ENCODE measurements at places on chromosomes 6 and 20.
A peak's percentile ranks its signal among the peaks of the same experiment; 100 is the strongest.

- H3K36me3 ChIP-seq: no peaks in the 10 kb centered on the region
- H3K27ac ChIP-seq: peak overlapping the region; percentile 64
- no peak for DNase-seq
Observed at GRCh38 chr20:17494201-17494600, 37.0 kb downstream of the BFSP1 start.

GRCh38 chr6:53662457-53662856 is 3.1 kb downstream of the KLHL31 start:
- H3K27ac ChIP-seq: no peak overlapping the region
- no peak overlapping the region for H3K4me3 ChIP-seq
- peaks cover 41% of the 10 kb centered on the region for H3K27me3 ChIP-seq
- DNase-seq: no peak
- no peaks in the 10 kb centered on the region for H3K36me3 ChIP-seq

- peaks cover 2% of the 10 kb centered on the region for H3K36me3 ChIP-seq
- peak within 1 kb of the TSS; percentile 98 for H3K27ac ChIP-seq
- DNase-seq: peak; percentile 100
- no peaks in the 10 kb centered on the region for H3K27me3 ChIP-seq
- H3K4me3 ChIP-seq: peak within 1 kb of the TSS; percentile 99
Observed at GRCh38 chr6:41072836-41073202, at the start of gene NFYA. NFYA (plus strand) TSS chr6:41072974; CDS start chr6:41079090, 6,116 bp downstream.

GRCh38 chr6:36824253-36824652 is 15.0 kb downstream of the CPNE5 start:
- DNase-seq: no peak
- no peak overlapping the region for H3K4me3 ChIP-seq
- no peaks in the 10 kb centered on the region for H3K36me3 ChIP-seq
- H3K27me3 ChIP-seq: peaks cover 43% of the 10 kb centered on the region
- peaks cover 5% of the 10 kb centered on the region for H3K4me1 ChIP-seq

All from naive B cell (primary cell).